Left forelimb (tissue), 1 donor: ENCODE measurements at places on chromosomes 3 and 15.

- DNase-seq: no peak
Measured at GRCh38 chr3:182597621-182598041, 195.7 kb upstream of the ATP11B start.

DNA sequence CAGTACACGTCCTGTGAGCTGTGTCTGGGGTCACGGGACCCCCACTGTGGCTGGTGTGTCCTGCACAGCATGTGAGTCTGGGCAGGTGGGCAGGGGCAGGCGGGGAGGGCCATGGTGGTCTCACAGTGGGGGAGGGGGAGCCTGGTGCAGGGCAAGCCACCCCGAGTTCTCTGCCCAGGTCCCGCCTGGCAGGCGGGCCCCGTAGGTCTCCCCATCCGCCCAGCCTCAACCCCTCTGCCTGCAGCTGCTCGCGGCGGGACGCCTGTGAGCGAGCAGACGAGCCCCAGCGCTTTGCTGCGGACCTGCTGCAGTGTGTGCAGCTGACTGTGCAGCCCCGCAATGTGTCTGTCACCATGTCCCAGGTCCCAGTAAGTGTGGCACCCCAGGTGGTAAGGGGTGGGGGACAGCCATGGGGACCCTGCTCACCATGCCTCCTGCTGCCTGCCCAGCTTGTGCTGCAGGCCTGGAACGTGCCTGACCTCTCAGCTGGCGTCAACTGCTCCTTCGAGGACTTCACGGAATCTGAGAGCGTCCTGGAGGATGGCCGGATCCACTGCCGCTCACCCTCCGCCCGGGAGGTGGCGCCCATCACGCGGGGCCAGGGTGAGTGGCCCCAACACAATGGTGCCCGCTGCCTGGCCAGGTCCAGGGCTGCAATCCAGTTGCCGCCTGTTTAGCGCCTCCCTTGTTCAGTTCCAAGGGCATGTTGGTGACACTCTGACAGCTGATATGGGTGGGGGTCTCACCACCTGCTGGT is 21.9 kb downstream of the PLXNA1 start:
- DNase-seq: no peak

DNA sequence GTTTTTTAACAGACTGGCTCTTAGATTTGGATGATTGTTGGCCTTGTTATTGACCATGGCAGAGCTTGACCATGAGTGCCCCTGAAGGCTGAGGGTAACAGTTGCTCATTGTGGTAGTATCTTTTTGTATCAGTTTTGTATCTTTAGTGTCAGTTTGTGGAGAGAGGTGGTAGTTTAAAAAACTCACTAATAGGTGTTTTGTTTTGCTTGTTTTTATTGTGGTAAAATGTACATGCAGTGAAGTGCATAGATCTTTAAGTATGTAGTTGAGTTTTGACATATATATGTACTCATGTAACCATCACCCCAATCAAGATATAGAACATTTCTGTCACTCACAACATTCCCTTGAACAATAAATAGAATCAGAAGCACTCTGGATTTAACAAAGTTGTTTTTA is 9.8 kb downstream of the GMPS start:
- DNase-seq: no peak

DNA sequence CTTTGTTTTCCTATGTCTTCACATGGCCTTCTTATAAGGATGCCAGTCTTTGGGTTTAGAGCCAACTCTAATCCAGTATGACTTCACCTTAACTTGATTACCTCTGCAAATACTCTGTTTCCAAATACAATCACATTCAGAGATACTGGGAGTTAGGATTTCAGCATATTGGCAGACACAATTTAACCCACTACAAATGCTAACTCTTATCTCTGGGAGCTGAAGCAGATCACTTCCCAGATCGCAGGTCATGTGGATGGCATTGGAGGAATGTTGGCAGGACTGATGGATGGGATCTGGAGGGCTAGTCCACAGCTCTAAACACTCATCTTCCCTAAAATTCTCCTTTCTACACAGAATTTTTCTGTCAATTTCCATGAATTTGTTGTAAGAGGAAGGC is 46.2 kb upstream of the ADGRG7 start:
- DNase-seq: no peak

GRCh38 chr3:28673446-28673845 is 324.8 kb upstream of the AZI2 start:
- no peak for DNase-seq

GRCh38 chr3:156610154-156610553 is 55.2 kb upstream of the SSR3 start:
- no peak for DNase-seq

DNA sequence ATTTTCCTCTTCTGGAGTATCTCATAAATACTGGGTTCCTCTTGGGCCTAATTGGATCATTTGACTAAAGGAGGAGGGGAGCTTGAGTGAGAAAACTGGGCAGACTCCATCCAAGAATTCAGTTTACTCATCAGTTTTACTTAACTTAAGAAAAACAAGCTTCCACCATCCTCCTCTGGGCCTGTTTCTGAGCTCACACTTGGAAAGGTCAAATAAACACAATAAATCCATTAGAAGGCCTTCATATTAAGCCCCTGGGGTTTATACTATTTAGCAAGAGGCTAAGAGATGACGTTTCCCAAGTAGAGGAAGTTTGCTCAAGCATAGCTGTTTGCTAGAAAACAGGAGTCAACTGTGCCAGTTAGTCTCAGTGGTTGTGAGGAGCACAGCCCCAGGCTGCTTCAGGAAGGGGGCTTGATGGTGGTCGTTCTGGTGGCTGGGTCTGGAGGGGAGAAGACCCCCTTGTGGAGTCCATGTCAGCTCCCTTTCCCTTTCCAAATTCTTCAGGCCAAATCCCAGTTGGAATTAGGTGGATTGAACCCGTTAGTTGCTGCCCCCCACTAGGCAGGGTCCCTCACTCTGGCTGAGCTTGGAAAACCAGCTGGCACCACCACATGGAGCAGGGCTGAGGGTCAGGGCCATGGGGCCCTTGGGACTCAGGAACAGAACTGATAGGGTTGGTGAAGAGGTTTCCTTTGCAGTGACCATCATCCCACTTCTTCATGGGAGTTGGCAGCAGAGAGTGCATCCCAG is 64.8 kb downstream of the SPSB4 start:
- DNase-seq: peak; percentile 65

DNA sequence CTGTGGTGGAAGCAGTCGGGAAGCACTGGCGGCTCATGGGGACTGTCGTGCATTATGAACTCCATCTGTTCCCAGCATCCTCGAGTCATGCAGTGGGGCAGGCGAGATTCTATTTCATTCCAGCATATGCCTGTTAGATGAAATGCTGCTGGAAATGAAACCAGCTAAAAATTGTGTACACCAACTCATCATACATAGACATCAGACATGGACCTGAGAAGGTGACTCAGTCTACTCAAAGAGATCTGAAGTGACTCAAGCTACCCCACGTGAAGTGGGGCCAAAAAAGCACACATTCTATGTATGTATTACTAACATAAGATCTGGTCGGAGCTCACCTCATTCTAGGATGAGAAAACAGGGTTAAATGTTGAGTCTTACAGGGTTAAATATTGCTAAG is 47.5 kb upstream of the FAM98B start:
- DNase-seq: no peak

- DNase-seq: no peak
Measured at GRCh38 chr3:170745211-170745718, 124.7 kb downstream of the RPL22L1 start.

GRCh38 chr3:108489776-108490175 is 20.6 kb downstream of the MYH15 start:
- no peak for DNase-seq

GRCh38 chr15:35723120-35723847 is 177.3 kb upstream of the DPH6 start:
- DNase-seq: no peak

DNA sequence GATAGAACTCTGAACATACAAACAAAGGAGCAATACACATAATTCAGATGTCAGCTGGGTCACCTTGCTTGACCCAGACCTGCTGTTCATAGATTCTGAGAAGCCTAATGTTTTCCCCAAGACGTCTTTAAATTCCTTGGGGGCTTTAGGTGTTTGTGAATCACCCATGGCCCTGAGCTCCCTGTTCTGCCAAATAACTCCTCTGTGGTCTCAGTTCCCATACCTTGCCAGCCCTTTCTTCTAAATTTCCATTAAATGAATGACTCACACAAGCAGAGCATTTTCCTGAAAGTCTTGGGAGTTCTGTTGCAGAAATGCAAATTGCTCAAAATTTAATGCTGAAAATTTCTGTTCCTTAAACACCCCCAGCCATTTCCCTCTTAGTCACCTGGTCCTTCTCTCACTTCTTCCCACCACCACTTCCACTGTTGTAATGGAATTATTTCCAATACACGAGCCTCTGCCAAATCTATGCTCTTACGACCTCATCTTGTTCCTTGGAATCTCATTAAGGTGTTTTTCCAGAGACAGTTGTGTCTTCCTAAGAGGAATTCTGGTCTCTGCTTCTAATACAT is 33.4 kb upstream of the PSMD6 start:
- DNase-seq: no peak

- DNase-seq: no peak
Measured at GRCh38 chr3:138717348-138717747, 108.8 kb downstream of the FAIM start.

GRCh38 chr3:112647122-112647521 is 6.2 kb upstream of the CCDC80 start:
- no peak for DNase-seq

DNA sequence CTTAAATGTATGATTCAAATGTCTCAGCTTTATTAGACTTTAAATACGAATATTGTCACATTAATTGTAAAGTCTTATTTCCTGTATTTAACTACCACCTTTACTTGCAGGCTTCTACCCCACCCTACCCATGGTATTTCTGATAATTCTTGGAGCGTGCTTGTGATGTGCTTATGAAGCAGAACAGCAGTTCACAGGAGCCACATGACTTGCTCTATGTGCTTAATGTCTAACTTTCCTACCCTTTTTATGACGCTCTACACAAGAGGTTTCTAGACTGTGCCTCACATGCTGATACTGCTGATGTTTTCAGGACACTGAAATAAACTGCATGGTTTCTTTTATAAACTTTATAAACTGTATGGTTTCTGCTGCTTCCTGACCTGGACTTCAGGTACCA is 553.5 kb upstream of the CCDC54 start:
- DNase-seq: no peak

GRCh38 chr3:15860014-15860934 is 62.5 kb upstream of the ANKRD28 start:
- DNase-seq: no peak

DNA sequence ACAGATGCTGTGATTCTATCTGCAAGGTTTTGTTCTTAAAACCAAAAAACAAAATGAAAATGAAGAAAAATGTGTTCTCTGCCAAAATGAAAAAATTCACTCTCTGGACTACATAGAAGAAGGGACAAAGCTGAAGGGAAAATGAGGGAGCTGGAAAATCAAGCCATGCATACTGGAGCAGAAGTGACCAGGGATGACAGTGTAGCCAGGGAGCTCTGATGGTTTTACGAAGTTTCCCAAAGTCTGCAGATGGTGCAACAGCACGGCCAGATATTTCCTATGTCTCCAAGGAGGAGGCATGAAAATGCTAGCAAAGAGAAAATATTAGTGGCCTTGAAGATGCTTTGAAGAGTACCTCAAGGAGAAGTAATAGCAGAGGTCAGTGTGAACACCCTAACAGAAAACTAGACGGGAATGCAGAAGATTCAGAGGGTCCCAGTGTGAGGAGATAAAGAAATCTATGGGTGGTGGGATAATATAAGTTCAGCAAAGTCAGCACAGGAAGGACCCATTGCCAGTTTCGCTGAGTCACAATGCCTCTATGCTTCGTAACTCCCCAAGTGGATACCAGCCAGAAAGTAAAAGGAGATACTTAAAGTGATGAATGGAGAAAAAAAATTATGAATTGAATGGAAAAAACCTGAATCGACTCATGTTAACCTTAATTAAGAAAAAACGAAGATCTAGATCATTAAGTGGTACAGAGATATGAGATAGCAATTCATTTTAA is 39.0 kb upstream of the POMGNT2 start:
- DNase-seq: no peak

DNA sequence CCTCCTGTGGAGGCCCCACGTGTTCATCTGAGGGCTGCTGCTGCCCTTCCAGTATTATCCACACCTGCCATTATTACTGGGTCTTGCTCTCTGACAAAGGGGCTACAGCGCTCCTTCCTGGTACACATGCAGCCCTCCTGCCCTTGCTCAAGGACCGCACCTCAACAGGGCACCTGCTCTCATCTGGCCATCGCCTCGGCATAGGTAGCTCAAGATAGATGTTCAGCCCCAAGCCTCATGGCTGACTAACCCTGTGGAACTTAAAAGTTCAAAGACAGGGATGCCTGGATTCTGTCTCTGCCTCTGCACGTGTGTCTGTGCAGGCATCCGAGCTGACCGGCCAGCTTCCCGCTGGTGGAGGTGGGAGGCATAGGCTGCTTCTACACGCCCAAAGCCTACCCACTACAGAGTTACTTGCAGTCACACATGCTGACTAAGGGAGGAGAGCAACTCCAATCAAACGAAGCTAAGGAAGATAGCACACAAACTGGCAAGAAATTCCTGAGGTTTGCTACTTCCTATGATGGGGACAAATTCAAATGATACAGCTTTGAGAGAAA is 152.5 kb upstream of the ATP10A start:
- DNase-seq: no peak

- no peak for DNase-seq
Measured at GRCh38 chr3:169836078-169836941, 23.6 kb upstream of the LRRC34 start.

DNA sequence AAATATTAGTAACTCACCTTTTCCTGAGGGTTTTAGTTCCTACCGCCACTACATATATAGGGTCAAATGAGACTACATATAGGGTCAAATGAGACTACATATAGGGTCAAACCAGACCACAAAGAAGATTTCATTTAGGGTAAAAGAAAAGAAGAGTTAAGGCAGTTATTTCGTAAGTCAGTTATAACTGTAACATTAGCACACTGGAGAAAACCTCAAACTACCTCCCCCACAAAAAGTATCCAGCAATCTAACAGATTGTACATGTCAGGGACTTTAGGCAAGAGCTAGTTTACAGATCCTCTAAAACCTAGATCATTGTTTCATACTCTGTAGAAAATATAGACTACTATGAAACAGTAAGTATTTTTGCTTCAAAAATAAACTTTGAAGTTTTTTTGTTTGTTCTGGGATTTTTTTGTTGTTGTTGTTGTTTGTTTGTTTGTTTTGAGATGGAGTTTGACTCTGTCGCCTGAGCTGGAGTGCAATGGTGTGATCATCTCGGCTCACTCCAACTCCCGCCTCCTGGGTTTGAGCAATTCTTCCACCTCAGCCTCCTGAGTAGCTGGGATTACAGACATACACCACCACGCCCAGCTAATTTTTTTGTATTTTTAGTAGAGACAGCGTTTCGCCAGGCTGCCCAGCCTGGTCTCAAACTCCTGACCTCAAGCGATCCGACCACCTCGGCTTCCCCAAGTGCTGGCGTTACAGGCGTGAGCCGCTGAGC is 92.4 kb upstream of the CGNL1 start:
- no peak for DNase-seq

GRCh38 chr15:93066224-93066681 is 22.8 kb downstream of the RGMA start:
- no peak for DNase-seq

DNA sequence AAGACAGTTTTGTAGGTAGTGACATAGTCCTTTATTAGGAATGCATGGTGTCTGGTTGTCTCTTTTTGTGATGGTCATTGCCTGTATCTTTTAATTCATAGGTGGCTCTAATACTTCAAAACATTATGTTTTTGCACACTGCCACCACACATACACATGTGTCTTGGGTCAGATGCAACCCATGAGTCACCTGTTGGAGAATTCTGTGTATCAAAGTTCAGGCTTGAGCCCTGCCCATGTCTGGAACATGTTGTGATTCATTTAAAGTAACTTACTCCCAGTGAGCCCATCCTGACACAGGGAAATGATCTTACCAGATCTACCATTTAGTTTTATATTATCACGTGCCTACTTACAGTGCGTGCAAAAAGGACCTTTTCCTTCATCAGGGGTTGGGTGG is 142.7 kb downstream of the GHSR start:
- no peak for DNase-seq

GRCh38 chr3:24496529-24497482 is 2.2 kb upstream of the THRB start:
- DNase-seq: no peak
